Activated naive CD4-positive, alpha-beta T cell treated with anti-CD3 and anti-CD28 coated beads, Interleukin-2, amount 10 ng/mL, durations not matched to agents 7 days and 5 days (primary cell): ENCODE measurements at places on chromosomes 16 and 17.

GRCh38 chr17:56880571-56880970 is 33.3 kb downstream of the TRIM25 start:
- no peak for DNase-seq

GRCh38 chr16:35747658-35748455 is 2288.4 kb downstream of the TP53TG3F start:
- no peak for DNase-seq

DNA sequence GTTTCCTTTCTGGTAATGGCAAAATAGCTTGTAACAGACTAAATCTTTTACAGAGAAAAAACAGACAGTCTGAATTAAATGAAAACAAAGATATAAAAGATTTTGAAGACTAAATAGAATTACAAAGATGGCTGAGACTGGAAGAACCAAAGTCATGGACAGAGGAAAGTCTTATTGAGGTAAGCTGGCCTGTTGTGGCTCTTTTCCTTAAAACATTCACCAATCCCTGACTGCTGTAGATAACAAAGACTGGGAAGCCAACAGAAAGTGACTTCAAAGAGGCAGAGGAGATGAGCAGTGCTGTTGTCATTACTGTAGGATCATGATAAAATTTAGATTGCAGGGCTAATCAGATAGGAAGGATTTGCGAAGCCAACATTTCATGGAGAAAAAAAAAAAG is 517.0 kb downstream of the KIF2B start:
- no peak for DNase-seq

GRCh38 chr17:43702637-43703036 is 40.9 kb upstream of the MEOX1 start:
- peak; percentile 37 for DNase-seq

GRCh38 chr17:67388986-67389385 is 11.9 kb downstream of the PITPNC1 start:
- DNase-seq: no peak

DNA sequence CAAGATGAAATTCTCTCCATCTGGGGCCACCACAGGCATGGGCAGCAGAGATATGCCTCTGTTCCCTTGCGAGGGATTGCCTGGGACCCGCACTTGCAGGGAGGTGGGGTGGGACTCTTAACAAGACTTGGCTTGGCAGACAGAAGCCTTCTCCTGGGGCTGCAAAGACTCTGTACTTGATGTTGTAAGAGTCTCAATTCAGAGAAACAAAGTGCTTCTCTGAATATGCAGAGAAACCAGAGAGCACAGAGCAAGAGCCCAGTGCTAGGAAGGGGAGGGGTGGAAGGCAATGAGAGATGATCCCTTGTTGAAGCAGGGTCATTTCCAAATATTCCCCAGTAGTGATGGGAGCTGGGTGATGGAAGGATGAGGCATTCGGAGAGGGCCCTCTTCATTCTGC is 2.2 kb downstream of the MMP28 start:
- DNase-seq: no peak

GRCh38 chr16:57284952-57285363 is 486 bp upstream of the PLLP start:
- DNase-seq: no peak
